ENCODE measurements at places on chromosomes 5 and 9. TPM values are rescaled to one million over a fixed set of nuclear protein-coding genes. Genes with fewer than 3 reads are reported as not detected.

DNA sequence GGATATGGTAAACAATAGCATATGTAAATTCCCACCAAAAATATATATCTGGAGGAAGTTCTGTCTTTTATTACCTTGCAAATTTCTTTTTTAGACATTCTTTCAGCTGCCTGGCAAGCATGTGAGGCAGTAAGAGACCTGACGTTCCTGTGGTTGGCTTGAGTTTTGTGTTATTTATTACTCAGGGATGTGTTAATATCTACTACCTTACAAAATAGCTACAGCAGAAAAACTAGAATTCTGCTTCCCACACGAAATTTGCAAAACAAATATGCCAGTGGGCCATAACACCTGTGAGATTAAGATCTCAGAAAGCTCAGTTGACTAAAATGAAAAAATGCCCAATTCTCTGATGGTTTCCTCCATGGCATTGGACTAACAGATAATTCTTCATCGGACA, 274.2 kb downstream of the TMEM167A start:
- H3K4me1 ChIP-seq: no peaks in the 10 kb centered on the region
- no peak for DNase-seq
- no peak overlapping the region for H3K4me3 ChIP-seq
- H3K27me3 ChIP-seq: no peaks in the 10 kb centered on the region

GRXCR2 gene
- not detected for total RNA-seq

GRCh38 chr5:10724781-10725507, 36.1 kb downstream of the DAP start:
- DNase-seq: peak; percentile 88
- peaks cover 42% of the 10 kb centered on the region for H3K4me1 ChIP-seq
- H3K4me3 ChIP-seq: peak overlapping the region; percentile 42
- no peaks in the 10 kb centered on the region for H3K27me3 ChIP-seq

DNA sequence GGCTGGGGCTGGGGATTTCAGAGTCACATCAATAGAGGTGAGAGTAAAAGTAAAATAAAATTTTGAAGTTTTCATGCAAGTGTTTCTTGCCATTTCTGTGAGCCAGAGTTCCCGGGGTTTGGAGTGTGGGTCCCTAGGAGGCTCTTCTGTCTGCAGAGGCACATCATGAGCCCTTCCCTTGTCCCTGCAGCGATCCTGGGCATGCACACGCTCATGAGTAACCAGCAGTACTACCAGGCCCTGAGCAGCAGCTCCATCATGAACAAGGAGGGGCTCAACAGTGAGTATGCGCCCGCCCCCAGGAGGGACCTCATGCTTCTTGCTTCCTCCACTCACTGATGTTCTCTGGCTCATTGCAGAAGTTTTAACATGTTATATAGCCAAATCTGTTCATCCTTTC, 61.1 kb downstream of the TMOD1 start:
- no peak overlapping the region for H3K4me3 ChIP-seq

LCN2 gene
- total RNA-seq: 1.0 TPM

BAAT gene
- 0.08 TPM for total RNA-seq

PCDHB3 gene
- total RNA-seq: 0.92 TPM

ZNF169 gene
- 3.1 TPM for total RNA-seq

GRCh38 chr5:7364226-7364875, 31.6 kb upstream of the ADCY2 start:
- no peak overlapping the region for H3K4me3 ChIP-seq
- no peaks in the 10 kb centered on the region for H3K36me3 ChIP-seq
- no peaks in the 10 kb centered on the region for H3K27me3 ChIP-seq
- H3K4me1 ChIP-seq: no peaks in the 10 kb centered on the region

DNA sequence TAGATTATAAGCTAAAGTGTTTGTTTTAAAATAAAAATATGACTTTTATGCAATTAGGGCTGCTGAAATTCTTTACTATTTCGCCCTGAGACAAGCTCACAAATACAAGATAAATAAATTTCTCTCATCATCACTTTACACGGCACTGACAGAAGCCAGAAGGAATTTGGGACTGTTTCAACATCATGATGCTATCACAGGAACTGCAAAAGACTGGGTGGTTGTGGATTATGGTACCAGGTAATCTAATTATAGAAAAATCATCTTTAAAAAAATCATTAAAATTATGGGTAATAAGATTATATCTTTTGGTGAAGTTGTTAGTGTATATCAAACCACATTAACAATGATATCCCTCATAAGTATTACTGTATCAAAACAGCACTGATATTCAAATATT, 95.0 kb downstream of the MAN2A1 start:
- no peaks in the 10 kb centered on the region for H3K27me3 ChIP-seq
- DNase-seq: no peak
- no peaks in the 10 kb centered on the region for H3K4me1 ChIP-seq
- H3K4me3 ChIP-seq: no peak overlapping the region
- no peak overlapping the region for H3K27ac ChIP-seq

DNA sequence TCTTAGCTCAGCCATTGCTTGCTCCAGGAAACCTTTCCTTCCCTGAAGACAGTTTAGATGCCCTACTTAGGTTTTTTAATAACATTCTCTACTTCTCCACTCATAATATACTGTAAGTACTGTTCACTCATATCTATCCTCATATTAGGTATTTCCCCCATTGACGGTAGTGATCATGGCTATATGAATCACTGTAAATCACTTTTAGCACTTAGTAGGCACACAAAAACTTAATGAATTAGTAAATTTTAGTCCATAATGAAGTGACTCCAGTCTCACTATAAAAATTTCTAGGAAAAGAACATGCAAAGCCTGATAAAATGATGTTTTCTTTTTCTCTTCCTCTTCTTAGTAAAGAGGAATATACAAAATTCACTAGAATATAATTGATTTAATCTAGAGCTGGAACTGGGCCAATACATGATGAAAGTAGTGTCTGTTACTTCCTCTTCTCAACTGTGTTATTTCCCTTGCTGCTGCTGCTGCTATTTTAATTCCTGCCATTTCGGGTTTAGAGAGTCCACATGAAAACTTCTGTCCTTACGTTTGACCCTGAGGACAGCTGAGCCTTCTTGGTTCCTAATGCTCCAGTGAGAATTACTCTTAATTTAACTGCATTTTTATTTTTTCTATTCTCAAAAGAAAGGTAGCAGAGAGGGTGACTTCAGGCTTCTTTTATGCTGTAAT, 73.5 kb downstream of the LNPEP start:
- DNase-seq: no peak
- no peaks in the 10 kb centered on the region for H3K4me1 ChIP-seq
- H3K36me3 ChIP-seq: peaks cover 13% of the 10 kb centered on the region
- H3K4me3 ChIP-seq: no peak overlapping the region
- H3K27ac ChIP-seq: no peak overlapping the region
- H3K27me3 ChIP-seq: no peaks in the 10 kb centered on the region

- no peaks in the 10 kb centered on the region for H3K36me3 ChIP-seq
- no peak overlapping the region for H3K4me3 ChIP-seq
- no peaks in the 10 kb centered on the region for H3K27me3 ChIP-seq
- no peak overlapping the region for H3K27ac ChIP-seq
- peak; percentile 7 for DNase-seq
Measured at GRCh38 chr9:121861501-121862180, 210.2 kb downstream of the DAB2IP start.

IQGAP2 gene
- total RNA-seq: 0.59 TPM

DNA sequence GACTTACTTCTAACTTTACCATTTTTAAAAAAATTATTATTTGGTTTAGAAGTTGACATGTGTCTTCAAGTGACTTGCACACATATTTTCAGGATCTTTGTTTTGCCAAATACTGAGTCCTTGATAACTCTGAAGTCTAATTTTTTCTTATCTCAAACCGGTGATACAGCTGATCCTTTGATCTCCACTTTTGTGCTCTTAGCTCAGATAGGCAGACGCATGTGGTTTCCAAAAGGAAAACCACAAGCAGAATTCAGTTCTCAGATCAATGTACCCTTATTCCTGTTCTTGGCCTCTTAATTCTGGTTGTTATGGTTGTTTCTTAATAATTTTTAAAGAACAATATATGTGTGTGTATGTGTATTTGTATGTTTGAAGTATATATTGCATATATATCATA, 238.3 kb upstream of the EDIL3 start:
- DNase-seq: no peak
- H3K27ac ChIP-seq: no peak overlapping the region
- no peaks in the 10 kb centered on the region for H3K36me3 ChIP-seq
- H3K4me3 ChIP-seq: no peak overlapping the region
- no peaks in the 10 kb centered on the region for H3K27me3 ChIP-seq
- no peaks in the 10 kb centered on the region for H3K4me1 ChIP-seq

PCDHB9 gene
- total RNA-seq: 1.8 TPM

DNA sequence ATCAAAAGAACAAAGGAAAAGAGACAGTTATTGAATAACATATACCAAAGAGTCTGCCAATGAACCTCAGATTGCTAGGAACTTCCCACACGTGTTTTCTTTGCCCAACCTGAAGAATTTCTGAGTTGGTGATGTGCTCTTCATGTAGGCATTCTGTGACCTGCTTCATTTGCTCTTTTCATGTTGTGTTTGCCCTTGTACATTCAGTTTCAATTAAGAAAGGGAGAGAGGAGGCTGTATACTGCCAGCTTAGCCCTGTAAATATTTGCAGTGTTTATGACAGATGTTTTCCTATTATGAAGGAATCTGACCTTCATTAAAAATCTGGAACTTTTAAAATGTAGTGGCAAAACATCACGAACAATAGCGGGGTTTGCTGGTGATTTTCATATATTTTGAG, 168.5 kb downstream of the GAS1 start:
- no peak overlapping the region for H3K27ac ChIP-seq
- no peak overlapping the region for H3K4me3 ChIP-seq
- DNase-seq: no peak
- H3K36me3 ChIP-seq: no peaks in the 10 kb centered on the region
- no peaks in the 10 kb centered on the region for H3K4me1 ChIP-seq

NRARP gene
- total RNA-seq: 16.9 TPM

- no peak overlapping the region for H3K4me3 ChIP-seq
- H3K27me3 ChIP-seq: no peaks in the 10 kb centered on the region
- H3K27ac ChIP-seq: no peak overlapping the region
- H3K36me3 ChIP-seq: no peaks in the 10 kb centered on the region
- no peaks in the 10 kb centered on the region for H3K4me1 ChIP-seq
- no peak for DNase-seq
Measured at GRCh38 chr5:35876922-35877321, 20.2 kb downstream of the IL7R start.

ST8SIA4 gene
- 0.41 TPM for total RNA-seq

DNA sequence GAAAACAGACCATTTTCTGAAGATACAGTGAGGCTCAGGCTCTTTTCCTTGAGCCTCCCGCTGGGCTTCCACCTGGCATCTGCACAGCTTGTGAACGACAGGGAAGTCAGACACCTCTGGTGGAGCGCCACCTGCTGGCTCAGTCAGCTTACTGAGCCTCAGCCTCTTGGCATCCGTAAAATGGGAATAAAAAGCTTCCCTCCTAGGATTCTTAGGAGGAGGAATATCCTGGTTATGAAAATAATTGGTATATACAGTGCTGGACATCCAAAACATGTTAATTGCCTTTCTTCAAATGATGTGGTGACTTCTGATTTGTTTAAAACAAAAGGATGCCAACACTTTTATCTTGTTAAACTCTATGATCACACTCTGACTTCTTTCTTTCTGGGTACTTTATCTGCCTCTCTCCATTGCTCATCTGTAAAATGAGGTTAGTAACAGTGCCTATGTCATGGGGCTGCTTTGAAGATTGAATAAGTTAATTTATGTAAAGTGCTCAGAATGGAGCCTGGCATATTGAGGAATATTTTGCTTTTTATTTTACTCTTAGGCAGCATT, 67.5 kb downstream of the MAMDC2 start:
- no peaks in the 10 kb centered on the region for H3K27me3 ChIP-seq
- H3K27ac ChIP-seq: no peak overlapping the region
- no peak overlapping the region for H3K4me3 ChIP-seq
- H3K36me3 ChIP-seq: no peaks in the 10 kb centered on the region
- H3K4me1 ChIP-seq: no peaks in the 10 kb centered on the region

TRMT10B gene
- total RNA-seq: 9.8 TPM

DNA sequence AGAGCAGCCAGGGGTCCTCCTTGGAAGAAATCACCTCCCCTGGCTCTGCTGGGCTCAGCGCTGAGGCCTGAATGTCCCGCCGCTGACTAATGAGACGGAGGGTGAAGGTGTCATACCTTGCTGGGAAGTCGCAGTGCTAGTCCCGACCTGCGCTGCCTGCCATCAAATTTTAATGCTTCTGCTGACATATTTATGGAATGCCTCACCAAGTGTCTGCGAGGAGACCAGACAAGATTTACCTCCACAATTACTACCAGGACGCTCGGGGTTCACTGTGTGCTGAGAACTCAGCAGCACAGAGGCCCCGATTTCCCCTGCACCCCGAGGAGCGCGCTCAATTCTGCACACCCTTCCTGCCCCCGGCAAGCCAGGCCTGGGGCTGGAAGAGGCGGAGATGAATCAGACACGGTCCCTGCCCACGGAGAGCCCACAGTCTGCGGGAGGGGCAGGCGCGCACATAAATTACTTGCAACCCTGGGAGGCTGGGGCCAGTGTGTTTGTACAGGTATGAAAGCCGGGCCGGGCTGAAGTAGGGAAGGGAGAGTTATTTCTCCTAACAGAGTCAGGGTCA, 175.2 kb downstream of the PAX5 start:
- H3K27me3 ChIP-seq: peaks cover 2% of the 10 kb centered on the region
- H3K4me1 ChIP-seq: 0 out of 2 replicates have a peak, but pooled peaks cover 2% of the 10 kb centered on the region
- no peak overlapping the region for H3K4me3 ChIP-seq
- DNase-seq: no peak

PKD2L2 gene
- total RNA-seq: not detected

DNA sequence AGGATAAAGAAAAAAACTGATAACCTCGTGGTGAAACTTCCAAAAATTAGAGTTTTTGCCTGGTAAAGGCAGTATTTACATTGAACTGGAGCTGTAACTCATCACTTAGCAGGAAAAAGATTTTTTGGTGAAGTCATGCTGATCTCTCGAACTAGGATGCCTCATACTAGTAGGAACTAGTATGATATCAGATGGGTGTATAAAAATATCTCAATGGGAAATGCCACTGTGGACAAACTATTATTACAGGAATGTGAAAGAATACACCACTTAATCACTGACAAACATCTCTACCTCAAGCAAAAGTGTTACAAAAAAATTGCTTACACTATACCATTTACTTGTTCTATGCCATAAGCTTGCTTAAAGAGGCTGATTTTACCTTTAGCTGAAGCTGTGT, 28.4 kb downstream of the RFX3 start:
- no peaks in the 10 kb centered on the region for H3K27me3 ChIP-seq
- H3K4me3 ChIP-seq: no peak overlapping the region
- H3K4me1 ChIP-seq: no peaks in the 10 kb centered on the region
- H3K27ac ChIP-seq: no peak overlapping the region
- no peak for DNase-seq

NHP2 gene
- 239 TPM for total RNA-seq

PRELID1 gene
- 275 TPM for total RNA-seq
